ENCODE measurements at places on chromosomes 1 and 21.

GRCh38 chr1:7010534-7011200 lies 225.4 kb downstream of the CAMTA1 start:
- no peak for DNase-seq

DNA sequence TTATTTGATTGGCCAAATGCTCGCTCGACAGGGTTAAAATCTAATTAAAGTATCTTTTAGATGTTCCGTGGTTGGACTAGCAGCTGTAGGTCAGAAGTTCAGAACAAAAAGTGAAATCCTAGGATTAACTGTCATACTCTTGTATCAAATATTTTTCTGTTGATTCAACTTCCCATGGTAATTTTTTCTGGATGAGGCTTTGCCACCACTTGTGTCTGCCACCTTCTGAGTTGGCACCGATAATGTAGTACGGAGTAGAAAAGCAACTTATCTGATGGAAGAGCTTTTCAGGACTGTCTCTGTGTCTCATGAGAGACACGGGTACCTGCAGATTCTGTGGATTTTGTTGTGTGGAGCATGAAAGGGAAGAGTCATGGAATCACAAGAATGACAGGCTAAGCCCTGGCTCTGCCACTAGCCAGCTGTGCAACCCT lies 44.6 kb upstream of the CNN3 start:
- DNase-seq, result no peak

DNA sequence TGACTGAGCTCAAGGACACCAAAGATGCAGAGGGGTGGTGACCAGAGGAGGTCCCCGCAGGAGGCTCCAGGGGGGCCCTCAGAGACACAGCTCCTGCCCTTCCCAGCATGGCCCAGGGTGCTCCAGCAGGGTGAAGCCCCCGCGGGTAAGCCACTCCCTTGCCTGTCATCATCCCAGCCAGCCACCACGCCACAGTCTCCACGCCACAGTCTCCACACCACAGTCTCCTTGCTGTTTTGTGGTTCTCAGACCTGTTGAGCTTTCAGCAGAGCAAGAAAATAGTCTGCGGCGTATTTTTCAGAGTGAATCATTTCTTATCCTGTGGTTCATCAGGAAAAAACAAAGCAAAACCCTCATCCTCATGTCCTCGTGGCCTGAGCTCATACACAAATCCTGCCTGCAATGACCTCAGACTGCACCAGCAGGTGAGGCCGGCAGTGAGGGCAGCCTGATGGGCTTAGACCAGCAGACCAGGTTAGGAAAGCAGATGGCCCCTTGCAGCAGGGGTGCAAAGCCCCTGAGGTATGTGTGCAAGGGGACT lies 25.7 kb upstream of the ABCG1 start:
- DNase-seq, result no peak

GRCh38 chr1:4215391-4215790 lies 315.3 kb upstream of the C1orf174 start:
- no peak for DNase-seq

- DNase-seq, result no peak
Observed at GRCh38 chr1:152621993-152622392, 910 bp downstream of the LCE3A start.

DNA sequence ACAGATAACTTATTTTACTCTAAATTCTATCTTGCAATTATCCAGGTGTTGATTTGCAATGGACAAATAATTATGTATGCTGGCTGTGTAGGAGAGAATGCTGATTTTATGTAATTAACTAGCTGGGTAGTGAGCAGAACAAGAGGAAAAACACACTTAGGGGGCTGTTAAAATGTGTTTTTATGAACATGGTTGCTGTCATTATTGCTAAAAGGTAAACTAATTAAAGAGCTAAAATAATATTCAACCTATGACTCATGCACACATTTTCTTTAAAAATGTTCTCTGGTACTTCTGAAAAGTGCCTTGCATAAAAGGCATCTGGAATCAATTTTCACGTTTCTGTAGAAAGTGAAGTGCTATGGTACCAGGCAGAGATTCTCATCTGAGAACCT lies 192.8 kb upstream of the C8B start:
- no peak for DNase-seq

DNA sequence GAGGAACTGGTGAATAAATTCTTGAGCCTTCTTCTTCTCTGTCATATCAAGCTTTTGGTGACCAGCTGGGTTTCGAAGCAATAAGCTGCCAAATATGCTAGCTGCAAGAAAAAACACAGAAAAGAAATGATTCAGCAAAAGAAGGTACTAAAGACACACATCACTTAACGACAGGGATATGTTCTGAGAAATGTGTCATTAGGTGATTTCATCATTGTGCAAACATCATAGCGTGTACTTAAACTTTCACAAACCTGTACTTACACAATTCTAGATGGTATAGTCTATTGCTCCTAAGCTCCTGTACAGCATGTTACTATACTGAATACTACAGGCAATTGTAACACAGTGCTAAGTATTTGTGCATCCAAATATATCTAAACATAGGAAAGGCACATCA lies 2.9 kb upstream of the MTF1 start:
- no peak for DNase-seq

DNA sequence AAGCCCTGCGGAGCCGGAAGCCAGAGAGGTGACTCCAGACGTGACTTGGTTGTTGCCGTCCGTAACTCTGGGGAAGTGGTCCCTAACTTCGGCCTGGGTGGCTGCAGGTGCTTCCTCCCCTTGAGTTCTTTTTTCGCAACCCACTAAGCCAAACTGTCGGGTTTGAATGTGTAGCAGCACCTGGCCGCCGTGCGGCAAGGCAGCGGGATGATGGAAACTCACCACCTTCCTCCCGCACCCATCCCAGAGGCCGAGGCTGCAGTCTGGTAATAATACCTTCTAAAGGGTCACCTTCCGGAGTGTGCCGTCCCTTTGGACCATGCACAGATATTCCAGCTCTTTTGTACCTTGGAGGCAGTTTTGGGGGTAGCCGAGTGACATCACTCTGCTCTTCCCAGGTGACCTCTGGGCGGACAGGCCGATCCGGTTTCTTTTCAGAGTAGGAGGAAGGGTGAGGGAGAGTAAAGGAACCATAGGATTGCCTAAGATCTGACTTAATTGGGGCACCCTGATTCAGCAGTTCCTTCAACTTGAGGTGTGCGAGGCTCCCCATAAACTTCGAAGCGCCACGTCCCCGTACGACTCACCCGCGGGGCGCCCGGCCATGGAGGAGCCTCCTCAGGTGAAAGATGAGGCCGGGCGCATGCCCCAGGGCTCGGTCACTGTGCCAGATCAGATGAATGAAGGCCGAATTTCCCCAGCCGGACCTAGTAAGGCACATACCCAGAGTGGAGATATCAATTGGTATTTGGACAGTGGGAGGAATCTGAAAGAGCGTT lies 1.0 kb downstream of the KCNK1 start:
- no peak for DNase-seq

DNA sequence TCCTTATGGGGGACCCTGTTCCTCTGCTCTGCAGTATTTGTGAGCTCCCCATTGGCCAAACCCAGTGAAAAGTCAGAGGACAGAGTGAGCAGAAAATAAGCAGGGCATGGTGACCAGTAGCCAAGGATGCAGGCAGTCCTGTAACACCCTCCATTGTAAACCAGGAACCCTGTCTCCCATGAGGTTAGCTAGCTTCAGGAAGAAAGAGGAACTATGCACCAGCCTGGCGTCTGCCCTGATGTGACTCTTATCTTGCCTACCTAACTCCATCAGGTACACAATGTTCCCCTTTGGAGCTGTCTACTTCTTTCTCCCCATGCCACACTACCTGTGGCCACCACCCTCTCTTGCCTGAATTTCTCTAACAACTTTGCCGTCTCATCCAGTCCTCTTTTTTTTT lies 119.2 kb downstream of the LRIG2 start:
- no peak for DNase-seq

GRCh38 chr1:71019233-71019969 lies 28.2 kb downstream of the PTGER3 start:
- no peak for DNase-seq

GRCh38 chr21:15208786-15209185 lies 144.0 kb upstream of the NRIP1 start:
- DNase-seq, result no peak

DNA sequence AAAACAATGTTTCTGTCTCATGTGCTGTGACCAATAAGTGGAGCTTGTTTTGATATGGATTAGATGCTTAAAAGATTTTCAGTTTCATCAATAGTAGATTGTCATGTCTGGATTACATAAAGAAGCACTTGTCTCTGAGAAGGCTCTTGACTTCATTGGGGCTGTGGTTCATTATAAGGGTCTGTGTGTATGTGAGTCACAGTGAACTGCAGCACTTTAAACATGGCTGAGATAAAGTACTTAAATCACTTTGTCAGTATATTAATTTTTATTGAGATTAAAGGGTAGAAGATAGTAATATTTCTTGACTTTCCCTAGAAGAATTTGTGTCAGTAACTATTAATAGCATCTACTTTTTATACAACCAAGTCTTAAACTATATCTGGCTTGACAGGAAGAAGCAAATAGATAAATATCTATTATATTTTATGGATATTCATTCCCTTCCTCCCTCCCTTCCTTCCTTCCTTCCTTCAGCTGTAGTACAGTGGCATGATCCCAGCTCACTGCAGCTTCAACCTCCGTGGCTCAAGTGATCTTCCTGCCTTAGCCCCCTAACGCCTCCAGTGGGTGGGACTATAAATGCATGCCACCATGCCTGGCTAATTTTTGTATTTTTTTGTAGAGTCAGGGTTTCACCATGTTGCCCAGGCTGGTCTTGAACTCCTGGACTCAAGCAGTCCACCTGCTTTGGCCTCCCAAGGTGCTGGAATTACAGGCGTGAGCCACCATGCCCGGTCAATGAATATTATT lies 48.8 kb downstream of the ZFYVE9 start:
- DNase-seq, result no peak

- DNase-seq, result no peak
Observed at GRCh38 chr21:44006017-44006619, 6.0 kb upstream of the TRAPPC10 start.

DNA sequence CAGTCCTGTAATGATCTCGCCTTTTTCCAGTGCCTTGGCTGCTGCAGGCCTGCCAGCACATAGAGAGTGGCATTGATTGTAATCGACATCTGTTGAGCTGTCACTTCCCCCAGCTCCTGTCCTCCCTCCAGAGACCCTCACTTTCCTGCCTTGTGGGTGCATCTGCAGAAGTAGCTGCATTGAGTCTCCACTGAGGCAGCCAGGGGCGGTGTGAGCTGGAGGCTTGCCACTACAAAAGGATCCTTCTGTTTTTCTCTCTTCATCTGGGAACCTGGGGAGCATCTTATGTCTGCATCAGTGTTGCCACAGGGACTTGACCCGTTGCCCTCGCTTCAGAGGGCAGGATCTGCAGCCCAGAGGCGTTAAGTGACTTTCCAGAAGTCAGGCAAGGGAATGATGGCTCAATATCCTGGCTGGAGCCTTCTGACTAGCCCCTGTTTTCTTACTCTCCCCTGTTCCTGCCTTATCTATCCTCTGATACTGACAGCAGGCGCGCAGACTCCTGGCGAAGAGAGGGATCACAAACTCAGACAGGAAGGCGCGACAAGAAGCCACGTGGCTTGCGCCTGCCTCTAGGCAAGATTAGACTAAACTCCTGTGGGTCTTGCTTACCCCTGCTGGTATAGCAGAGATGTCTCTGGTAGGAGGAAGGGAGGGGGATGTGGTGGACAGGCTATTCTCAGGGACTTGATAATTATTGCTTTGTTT lies 13.3 kb upstream of the FMOD start:
- no peak for DNase-seq

GRCh38 chr1:32612189-32612881 lies 38.0 kb downstream of the ZBTB8OS start:
- DNase-seq, result no peak

- no peak for DNase-seq
Observed at GRCh38 chr1:110485725-110486124, 33.2 kb downstream of the KCNA10 start.

GRCh38 chr1:21514245-21514644 lies 5.0 kb downstream of the ALPL start:
- DNase-seq, result no peak

DNA sequence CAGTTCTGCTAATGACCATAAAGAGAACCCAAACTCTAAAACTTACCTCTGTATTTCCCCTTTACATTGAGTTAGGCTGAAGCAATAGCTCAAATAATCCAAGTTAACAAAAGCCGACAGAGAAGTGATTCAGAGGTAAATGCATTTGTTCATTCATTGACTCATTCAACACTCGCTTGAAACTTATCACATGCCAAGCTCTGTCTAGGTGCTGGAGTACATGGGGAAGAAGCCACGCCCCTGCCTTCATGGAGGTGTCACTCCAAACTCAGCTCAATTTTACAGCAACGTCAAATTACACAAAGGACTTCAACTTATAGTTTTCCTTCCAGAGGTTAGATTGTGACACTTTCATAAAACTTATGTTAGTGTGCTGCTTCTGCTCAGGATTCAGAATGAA lies 45.8 kb downstream of the SLC25A24 start:
- no peak for DNase-seq

DNA sequence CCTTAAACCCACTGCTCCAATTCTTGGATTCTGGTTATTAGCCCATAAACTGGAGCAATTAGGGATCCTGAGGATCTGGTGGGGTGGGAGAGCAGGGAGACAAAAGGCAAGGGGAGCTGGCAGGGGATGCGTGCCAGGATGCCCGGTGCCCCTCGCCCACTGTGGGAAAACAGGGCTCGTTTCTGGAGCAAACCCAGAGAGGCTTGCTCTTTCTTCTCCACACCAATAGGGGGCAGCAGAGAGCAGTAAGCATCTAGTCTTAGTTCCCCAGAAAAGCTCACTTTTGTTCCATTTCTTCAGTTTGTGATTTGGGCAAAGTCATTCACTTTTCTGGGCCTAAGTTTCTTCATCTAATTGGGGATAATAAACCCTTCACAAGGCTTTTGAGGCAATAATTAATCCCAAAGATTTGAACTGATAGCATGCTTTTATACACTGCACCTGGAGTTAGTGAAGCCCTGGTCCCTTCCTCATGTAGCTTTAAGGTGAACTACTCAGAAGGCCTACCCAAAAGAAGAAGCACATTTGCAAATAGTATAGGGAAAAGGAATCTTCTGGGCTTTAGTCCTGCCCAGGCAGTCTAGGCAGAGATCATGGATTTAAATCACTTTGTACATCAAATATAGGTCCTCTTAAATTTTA lies 160.6 kb upstream of the USP24 start:
- DNase-seq, result no peak

DNA sequence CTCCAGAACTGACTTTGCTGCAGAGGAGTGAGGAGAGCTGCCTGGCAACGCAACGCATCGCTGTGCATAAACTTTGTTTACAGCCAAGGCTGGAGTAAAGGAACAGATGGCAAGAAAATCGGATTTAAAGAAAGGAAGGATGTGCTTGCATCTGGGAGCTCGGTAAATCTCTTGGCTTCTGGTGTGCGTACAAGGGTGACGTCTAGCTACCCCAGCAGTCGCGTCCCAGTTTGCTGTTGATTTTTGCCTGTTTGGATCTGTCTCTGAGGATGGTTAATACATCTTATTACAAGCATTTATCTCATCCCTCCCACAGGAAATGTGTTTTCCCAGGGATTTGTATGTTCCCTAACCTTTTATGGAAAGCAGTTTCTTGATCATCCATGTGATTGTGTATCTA lies 73.3 kb upstream of the RALGPS2 start:
- no peak for DNase-seq

Data from cortex of kidney (tissue), 1 donor.